ENCODE measurements at places on chromosomes 7 and 10.

- DNase-seq = no peak
Measured at GRCh38 chr7:148049068-148049467, 541.5 kb upstream of the C7orf33 start.

- DNase-seq = no peak
Measured at GRCh38 chr7:55017841-55018240, 976 bp upstream of the EGFR start.

- DNase-seq = peak; percentile 35
Measured at GRCh38 chr10:13776861-13777311, 190.1 kb downstream of the PRPF18 start.

DNA sequence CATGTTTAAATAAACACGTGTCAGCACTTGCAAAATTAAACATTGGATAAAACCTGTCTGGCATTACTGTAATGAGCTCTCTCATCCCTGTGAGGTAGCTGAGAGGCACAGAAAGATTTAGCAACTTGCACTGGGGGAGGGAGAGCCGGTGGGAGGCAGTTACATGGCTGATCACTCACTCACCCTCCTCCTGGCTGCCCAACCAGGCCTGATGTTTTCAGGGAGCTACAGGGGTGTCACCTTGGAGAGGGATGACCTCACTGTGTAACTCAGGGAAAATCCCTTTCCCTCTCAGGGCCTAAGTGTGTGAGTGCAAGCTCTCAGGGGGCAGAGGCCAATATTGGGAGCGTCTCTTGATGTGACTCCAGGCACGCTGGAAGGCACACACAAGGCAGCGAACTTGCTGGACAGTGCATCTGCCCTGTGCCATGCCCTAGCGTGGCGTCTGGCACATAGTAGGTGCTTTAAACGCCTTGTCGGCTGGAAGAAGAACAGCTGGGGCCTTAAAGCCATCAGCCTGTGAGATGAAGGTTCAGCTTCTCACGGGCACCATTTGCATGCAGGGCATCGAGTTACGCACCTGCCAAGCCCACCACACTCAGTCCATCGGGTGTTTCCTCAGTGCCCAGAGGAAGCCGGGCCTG is 51.1 kb downstream of the ELFN1 start:
- DNase-seq = peak; percentile 53

DNA sequence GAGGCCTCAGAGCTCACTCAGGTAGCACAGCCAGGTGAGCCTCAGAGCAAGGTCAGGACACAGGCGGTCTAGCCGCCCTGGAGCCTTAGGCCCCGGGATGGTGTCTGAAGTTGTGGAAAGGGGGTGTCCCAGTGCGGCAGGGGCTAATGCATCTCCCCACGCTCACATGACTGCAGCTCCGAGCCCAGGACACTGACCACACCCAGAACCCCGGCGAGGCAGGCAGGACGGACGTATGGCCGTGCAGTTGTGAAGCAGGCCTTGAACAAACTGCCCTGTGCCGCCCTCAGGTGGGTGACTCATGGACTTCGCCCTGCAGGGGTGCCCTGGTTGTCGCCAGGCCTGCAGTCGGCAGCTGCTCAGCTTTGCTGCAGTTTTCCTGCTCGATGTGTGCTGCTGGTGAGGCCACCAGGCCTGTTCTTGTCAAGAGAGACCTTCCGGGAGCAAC is 5.0 kb upstream of the PRKAR1B start:
- no peak for DNase-seq

DNA sequence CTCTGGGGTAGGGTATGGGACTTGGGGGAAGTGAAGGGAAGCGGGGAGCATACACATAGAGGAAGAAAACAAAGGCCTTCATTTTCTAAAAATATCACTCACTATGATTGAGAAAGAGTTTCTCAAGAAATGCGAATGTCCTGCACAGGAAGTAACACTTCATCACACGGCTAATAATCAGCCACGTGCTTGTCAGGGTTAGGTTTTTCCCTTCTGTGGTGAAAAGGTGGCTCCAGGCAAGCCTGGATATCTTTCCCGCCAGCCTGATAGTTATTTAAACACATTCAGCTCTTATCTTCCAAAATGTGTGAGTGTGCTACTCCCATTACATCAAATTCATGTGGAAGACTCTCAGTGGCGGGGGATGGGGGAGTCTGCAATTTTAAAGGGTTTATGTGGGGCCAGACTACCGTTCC is 166.4 kb upstream of the ADO start:
- DNase-seq = peak; percentile 19

DNA sequence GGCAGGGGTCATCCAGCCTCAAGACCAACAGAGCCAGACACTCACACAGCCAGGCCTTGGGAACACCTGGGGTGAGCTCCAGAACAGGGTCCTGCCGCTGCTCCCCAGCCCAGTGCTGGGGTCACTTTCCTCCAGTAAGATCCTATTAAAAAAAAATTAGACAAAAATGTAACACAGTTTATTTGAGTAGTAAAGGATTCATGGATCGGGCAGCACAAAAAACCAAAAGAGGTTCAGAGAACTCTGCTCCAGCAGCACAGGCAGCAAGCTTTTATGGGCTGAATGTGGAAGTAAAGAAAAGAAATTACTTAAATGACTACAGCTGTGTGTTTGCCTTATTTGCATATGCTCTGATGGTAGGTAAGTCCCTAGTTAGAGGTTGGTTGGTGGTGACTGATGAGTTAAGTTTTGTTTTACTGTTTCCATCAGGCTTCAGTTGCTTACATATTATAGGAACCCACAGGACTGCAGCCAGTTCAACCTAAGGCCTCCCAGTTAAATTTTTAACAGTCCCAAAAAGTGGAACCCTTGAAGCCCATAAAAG is 80.5 kb upstream of the FGFR2 start:
- no peak for DNase-seq

DNA sequence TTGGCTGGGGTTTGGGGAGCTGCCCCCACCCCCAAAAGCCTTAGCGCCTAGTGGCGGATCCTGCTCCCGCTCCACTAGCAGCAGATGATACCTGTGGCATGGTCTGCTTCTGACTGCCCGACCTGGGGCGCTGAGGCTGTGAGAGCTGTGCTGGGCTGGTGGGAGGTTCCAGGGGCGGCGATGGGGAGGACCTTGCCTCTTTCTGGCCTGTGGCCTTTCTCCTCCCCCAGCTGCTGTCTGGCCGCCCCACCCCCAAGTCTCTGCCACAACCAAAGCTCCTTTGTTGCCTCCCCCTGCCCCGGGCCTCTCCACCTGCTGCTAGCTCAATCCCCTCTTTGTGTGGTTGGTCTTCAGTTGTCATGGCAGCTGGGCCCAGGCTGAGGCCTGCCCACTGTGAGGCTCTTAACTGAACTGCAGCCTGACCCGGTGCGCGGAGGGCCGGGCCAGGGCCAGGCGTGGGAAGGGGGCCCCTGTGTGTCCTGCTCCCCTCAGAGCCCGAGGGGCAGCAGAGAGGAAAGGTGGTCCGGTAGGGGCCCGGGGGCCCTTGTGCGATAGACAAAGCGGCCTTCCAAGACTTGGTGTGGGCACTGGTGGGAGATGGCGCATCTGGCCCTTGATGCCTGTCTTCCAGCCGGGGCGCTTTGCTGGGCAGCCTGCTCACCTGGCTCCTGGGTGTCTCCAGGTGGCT is 4.7 kb downstream of the ZNF775 start:
- no peak for DNase-seq

DNA sequence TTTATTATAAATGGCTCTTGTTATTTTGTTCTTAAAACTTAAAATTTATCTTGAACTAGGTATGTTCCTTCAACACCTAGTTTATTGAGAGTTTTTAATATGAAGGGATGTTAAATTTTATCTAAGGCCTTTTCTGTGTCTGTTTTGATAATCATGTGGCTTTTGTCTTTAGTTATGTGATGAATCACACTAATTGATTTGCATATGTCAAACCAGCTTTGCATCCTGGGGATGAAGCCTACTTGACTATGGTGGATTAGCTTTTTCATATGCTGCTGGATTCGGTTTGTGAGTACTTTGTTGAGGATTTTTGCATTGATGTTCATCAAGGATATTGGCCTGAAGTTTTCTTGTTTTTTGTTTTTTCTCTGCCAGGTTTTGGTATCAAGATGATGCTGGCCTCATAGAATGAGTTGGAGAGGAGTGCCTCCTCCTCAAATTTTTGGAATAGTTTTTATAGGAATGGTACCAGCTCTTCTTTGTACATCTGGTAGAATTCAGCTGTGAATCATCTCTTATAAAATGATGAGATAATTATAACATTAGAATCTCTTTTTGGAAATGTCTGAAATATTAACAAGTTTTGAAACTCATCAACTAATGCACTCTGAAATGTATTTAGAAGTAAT is 78.7 kb upstream of the AGR3 start:
- DNase-seq = no peak

DNA sequence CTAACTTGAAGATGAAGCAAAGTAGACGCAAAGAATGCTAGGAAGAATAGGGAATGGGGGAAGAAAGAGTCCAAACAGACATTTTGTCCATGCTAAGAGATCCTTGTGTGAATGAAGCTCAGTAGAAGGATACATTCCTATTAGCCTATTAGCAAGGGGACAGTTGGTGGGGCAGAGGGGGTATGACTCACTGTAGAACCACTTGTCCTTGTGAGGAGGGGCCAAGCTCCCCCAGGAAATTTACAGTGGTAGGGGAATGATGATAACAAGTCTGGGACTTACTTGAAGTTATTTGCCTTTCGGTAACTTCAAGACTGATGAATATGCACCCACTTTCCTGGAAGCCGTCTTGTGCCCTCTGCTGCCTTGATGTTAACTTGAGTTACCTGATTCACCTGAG is 17.2 kb upstream of the SYPL1 start:
- no peak for DNase-seq

DNA sequence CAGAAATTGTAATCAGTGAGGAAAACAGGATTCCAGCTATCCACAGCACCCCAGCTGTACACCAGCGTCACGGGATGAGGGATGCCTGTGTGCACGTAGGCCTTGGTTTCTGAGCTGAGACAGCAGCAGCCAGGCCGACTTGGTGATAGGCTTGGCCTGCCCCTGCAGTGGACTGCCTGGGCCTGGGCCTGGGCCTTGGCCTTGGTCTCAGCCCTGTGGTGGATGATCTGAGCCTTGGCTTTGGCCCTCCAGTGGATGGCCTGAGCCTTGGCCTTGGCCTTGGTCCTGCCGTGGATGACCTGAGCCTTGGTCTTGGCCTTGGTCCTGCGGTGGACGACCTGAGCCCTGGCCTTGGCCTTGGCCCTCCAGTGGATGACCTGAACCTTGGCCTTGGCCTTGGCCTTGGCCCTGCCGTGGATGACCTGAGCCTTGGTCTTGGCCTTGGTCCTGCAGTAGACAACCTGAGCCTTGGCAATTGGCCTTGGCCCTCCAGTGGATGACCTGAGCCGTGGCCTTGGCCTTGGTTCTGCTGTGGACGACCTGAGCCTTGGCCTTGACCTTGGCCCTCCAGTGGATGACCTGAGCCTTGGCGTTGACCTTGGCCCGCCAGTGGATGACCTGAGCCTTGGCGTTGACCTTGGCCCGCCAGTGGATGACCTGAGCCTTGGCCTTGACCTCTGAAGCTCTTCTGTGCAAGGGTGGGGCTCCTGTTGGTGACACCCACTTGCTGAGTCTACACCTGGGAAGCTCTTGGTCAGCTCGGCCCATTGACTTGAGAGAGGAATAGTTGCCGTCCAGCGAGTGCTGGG is 93.8 kb downstream of the CUX1 start:
- DNase-seq = peak; percentile 37

DNA sequence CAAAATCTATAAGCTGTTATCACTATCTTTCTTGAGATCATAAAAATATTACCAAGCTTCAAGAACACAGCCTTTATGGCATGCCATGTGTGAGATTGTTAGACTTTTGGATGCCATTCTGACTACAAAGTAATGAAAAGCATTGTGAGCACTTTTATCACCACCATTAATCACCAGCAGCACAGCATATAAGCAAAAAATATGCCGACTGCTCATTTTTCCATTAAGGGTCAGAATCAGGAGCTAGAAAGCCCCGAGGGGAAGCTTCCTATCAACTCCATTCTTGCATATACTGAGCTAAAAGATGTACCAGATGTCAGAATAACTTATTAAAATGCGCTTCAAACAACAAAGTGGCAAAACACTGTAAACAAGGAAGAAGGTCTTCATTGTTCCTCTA is 114.3 kb downstream of the LMBR1 start:
- no peak for DNase-seq

DNA sequence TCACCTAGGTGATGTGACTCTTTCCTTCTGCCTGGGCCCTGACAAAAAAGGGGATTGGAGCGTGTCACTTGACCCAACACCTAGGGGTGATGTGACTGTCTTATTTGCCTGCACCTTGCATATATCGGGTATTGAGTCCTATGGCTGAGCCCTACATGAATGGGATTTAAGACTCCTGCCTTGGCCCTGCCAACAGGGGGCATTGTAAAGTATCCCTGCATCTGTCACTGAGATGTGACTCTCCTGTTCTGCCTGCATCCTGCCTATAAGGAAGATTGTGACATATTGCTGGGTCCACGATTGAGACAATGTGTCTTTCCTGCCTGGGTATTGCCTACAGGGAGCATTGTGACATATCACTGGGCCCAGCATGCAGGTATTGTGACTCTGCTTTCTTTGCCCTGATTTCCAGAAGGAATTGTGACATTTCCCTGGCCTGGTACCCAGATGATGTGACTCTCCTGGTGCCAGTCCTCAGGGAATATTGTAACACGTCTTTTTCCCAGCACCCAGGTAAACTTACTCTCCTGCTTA is 14.2 kb upstream of the ZNF107 start:
- DNase-seq = no peak

DNA sequence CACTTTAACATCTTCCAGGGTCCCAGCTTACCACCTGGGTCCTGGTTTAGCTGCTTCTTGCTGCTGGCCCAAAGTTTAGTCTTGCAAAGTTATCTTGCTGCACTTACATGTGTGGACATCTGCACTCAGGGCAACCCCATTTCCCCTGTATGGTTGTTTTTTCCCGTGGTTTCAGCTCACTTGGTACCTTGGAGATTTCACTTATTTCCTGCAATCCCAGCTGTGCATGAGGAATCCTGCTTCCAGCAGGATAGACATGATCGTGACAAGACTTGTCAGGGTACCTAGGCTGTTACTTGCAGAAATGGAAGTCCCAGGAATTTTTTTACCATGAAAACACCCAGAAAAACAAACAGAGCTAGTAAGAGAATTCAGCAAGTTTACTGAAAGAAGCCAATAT is 95.9 kb upstream of the LEP start:
- no peak for DNase-seq

DNA sequence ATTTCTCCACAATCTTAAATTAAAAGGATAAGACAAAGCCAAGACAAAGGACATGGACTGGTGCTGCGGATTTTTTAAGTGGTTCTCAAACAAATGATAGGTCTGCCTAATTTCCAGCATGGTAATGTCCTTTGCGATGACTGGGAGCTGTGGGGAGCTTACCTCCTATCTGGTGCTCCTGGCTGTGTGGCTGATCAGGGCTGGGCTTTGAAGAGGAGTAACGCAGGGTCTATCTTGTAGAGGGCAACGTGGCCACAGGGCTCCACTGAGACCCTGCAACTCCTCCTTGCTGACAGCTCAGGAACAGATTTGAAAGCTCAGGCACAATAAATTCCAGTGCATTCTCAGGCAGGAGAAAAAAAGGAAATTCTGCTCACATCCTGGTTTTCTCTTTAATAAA is 103.1 kb upstream of the SFMBT2 start:
- no peak for DNase-seq

DNA sequence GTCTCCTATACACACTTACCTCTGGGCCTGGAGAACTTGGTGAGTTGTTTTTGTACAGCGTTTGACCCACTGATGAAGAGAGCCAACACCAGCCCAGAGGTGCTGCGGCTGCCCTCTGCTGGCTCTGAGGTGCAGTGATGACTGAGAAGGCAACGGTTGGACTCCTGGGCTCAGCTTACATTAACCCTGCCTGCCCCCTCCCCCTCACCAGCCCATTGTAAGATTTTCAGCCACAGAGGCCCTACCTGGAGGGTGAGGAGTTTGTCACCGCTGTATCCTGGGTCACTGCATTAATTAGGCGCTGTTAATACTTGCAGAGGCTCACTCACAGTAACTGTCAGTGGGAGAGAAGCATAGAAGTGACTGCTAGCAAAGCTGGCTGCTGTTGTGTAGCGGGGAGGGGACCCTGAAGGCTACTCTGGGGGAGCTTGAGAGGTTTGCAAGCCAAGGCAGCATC is 19.0 kb upstream of the ANKRD2 start:
- DNase-seq = peak; percentile 70

Data from IMR-90 (cell line).